ENCODE measurements at places on chromosomes 4 and X. TPM values are rescaled to one million over a fixed set of nuclear protein-coding genes. Genes with fewer than 3 reads are reported as not detected.

DNA sequence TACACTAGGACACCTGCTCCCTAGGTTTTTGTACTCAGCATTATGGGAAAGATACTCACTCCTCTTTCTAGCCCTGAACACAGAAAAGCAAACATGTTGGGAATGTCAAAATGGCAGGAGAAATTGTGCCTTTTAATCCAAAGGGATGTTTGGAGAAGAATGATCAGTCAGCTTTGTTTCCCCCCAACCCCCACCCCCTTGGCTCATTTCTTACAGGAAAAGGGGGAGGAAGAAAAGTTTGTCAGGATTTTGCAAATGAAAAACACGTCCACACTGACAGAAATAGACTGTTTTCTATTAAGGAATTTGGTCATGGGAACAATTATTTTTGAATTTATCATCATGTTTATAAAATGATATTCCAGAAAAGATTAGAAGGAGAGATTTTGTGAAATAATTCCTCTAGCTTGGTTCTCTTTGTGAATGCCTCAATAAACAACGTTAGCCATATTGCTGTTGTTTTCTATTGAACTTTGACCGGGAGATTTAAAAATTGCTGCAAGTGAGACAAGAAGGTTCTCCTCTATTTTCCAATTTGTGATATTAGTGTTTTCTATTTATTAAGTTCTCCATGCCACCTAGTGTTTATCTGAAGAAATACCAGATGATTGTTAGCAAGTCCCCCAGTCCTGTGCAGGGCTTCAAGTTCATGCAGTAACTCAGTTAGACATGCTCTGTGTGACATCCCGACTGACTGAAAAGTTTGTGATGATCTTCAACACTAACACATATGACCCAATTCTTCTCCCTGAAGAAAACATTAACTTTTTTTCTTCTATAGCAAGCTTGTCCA is 31.3 kb upstream of the TFDP3 start:
- DNase-seq: no peak

DNA sequence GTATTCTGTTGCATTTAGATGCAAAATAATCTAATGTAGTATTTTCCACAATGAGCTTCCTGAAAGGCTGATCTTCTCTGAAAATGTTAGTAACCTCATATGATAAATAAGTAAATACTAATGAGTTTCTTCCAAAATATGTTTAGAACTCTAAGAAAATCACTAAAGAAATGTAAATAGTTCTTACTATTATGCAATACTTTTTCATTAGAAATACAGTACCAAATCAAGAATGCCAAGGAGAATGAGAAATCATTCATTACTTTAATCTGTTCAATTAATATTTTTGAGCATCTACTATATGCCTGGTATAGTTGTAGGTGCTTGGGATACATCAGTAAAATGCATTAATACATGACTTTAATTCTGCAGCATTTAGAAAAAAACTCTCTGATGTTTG is 130.6 kb downstream of the IL1RAPL1 start:
- DNase-seq: no peak

Gene PNMA6A
- 1.6 TPM for total RNA-seq

Gene LDB2
- total RNA-seq: 30.3 TPM

Gene AKAP4
- not detected for total RNA-seq
